ENCODE measurements at places on chromosomes 11 and 22.

DNA sequence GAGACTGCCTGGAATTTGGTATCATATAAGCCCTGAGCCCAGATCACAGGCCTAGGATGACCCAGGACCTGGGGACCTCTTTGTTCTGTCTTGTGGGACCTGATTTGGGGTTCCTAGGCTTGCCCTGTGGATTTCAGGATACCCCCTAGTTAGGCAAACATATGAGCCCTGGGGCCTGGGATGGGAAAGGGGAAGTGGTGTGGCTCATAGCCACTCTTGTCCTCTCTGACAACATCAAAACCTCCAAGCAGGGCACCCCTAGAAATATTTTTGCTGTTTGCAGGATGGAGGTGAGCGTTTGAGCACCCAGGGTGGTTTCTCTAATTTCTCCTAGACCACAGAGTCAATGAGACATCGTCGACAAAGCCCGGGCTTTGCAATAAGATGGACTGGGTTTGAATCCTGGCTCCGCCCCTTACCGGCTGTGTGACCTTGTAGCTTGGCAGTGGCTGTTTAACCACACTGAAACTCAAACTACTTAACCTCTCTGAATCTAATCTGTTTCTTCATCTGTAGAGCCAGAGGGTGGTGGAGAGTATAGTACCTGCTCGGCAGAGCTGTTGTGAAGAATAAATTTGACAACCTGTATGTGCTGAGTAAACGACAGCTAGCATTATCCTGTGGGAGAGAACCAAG, 5.3 kb upstream of the LRRC10B start:
- no peak for DNase-seq

DNA sequence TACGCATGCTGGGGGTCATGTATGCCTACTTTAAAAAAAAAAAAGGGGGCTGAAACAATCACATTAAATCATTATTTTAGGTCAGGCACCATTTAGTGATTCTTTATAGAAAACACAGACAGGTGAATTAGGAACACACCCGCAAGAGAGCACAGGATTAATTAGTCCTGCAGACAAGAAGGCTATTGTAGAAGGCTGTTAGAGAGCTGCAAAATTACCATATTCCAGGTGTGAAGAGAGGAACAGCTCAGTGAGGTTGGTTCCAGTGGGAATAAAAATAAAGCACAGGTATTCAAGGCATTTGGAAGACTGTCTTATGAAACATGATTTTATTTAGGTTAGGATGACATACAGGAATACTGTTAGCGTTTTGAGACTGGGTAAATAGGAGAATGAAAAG, 649.1 kb downstream of the OPCML start:
- no peak for DNase-seq

DNA sequence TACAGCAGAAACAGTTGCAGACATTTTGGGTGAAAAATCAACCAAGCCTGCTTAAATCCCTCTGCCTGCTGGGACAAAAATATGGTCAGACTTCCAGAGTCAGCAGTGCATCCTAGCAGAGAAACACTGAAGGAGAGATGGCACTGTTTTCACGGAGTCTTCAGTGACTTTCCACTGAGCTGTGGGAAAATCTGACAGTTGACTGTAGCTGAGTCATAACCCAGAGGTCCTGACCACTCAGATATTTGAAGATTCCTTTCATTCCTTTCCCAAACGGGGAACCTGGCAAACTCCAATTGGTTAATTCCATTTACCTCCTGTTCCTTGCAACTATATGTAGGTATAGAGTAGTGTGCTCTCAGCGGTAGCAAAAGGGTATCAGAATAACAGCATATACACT, 20.9 kb upstream of the UPB1 start:
- DNase-seq = peak; percentile 46

- no peak for DNase-seq
Measured at GRCh38 chr11:2089536-2090165, 49.5 kb downstream of the IGF2 start.
